Psoas muscle (tissue), 8 donors: ENCODE measurements at places on chromosomes 3 and 15. TPM values are rescaled to one million over a fixed set of nuclear protein-coding genes. Genes with fewer than 3 reads are reported as not detected.

The MNS1 gene
- total RNA-seq, result 0.99 TPM

GRCh38 chr3:1365528-1365927, 272.7 kb downstream of the CNTN6 start:
- no peak for DNase-seq

- DNase-seq, result no peak
These were observed 21.0 kb downstream of the RAB8B start for GRCh38 chr15:63210151-63211091.

The IRAK2 gene
- total RNA-seq, result 16.7 TPM

DNA sequence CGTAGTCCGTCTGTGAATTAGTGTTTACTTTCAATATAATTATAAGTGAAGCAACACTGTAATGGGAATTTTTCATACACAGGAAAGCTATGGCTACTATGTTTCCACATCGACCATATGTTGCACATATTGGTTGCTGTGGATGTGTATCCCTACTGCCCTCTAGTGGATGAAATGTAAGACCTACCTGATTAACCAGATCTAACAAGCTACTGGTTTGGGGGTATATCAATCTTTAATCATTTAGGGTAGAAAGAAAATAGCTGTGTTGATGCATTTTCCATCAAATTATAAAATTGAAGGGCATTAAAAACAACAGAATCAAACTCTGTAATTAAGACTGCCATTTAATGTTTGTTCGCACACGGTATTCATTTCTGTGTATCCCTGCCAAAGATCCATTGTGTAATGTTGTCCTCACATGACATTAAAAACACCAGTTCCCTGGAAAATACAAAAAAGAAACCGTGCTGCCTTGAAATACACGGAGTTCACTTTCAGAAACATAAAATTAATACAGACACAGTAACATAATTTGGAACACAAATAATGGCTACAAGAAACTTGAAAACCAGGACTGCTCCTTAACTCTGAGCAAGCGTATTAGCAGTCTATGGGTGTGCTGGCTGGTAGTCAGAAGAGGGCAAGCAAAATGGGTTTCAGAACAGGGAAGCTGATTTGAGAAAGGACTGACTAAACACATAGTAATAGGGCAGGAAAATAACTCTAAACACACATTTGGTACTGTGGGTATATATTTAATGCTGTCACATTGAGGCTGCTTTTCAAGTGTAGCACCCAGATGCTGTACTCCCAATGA, 125.1 kb downstream of the TIGIT start:
- DNase-seq, result no peak

DNA sequence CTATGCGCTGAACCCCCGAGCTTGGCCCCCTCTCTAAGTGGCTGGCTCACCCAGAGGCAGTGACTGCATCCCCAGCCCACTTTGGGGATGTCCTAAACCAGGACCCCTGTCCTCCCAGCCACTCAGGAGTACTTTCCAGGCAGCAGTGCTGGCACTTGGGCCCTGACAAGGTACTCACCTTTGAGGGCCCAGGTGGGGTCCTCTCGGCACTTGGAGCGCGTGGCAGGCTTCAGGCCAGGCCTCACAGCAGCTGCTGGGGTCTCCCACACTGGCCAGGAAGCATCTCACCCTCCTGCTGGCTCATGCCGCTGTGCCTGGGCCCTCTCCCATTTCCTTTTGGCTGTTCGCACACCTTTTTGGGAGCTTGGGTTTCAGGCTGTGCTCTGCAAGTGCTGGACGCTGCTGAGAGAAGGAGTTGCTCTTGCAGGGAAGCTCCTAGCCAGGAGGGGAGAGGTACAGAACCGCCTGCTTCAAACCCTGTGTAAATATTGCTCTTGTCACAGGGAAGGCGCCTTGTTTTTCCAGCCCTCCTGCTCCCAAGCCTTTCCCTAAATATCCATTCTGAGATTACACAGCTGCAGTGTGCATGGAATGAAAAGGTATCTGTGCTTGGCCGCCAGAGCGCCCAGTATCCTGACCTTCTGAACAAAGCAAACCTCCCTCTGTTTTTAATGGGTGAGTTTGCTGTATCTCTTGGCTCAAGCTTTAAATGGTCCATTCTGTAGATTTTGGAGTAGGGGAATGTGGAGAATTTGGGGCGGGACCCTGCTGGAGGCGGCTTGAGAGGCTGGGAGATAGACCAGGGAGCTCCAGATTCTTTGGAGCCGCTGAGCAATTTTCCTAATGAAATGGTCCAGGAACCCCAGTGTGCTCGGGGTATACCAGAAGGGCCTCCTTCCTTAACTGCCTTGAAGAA, 45.6 kb downstream of the DNASE1L3 start:
- DNase-seq, result no peak

The PLCH1 gene
- not detected for total RNA-seq

DNA sequence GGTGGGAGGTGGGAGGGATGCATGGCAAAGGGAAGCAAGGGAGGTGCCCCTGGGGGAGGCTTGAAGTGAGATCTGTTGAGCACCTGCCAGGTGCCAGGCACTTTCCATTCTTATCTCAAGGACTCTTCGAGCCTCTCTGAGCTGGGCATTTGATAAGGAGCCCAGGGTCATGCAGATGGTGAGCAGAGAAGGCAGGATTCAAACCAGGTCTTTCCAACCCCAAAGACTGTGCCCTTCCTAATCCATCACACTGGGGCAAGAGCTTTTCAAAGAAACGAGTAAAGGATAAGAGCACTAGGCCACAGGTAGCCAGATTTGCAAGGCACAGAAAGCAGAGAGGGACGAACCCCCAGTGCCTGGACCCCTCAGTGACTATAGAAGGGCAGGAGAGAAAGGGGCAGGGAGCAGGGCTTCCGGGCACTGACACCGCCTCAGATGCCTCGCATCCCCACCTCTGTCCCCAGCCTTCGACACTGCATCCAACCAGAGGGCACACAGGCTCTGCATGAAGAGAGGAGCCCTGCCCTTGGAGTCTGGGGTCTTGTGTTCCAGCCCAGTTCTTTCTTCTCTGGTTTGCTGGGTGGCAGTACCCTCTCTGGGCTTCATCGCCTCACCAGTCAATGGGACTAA, 21.0 kb downstream of the IGDCC4 start:
- no peak for DNase-seq

DNA sequence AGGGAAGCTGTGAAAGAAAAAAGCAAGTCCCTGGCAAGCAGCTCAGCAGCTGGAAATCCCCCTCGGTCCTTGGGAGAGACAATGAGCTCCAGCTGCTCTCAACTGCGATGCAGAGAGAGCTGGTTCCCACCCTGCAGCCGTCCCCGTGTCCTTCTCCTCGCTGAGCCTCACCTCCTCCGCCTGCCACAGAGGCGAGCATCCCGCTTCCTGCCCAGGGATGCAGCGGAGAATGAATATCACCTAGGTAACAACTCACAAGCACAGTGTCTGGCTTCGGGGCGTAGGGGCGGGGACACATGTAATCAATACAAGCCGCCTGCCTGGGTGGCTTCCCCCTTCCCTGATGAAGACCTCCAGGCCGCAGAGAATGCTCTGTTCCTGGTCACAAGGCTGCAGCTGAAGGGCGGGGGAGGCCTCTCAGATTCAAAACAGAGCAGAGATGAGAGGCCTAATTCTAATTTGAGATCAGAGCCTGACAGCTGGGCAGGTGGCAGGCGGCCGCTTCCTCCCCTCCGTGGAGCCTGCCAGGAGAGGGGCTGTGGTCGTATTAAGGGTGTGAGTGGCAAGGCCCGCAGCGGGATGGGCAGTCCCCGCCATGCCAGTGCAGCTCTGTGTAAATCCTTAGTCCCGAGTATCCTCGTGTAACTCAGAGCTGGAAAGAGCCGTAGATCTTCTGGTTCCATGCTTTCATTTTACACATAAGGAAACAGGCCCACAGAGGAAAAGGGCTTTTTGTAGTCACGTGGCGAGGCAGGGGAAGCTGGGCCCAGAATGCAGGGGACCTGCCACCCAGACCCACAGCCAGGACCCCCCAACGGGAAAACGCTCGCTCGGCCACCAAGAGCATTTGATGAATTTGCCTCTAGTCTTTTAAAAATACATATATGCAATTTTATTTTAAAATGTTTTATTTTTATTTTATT, 24.3 kb downstream of the ZDHHC19 start:
- DNase-seq, result no peak
